ENCODE measurements at places on chromosomes 4 and X.

DNA sequence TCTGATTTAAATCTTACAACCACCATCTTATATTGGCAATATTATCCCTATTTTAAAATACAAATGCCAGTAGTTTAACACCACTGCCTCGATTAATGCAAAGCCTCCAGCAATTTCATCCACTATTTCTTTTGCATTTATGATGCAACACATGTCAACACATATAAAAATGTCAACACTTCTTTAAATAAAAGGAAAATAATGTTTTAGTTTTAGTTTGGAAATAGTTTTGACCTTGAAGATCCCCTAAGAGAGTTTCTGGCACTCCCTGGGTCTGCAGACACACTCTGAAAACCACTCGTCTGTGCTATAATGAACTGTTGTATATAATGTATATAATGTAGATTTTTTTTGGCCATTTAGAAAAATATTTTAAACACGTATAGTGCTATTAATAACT, 99.0 kb downstream of the CAMK2D start:
- DNase-seq = no peak

GRCh38 chr4:151651496-151651895, 109.3 kb downstream of the GATB start:
- no peak for DNase-seq

DNA sequence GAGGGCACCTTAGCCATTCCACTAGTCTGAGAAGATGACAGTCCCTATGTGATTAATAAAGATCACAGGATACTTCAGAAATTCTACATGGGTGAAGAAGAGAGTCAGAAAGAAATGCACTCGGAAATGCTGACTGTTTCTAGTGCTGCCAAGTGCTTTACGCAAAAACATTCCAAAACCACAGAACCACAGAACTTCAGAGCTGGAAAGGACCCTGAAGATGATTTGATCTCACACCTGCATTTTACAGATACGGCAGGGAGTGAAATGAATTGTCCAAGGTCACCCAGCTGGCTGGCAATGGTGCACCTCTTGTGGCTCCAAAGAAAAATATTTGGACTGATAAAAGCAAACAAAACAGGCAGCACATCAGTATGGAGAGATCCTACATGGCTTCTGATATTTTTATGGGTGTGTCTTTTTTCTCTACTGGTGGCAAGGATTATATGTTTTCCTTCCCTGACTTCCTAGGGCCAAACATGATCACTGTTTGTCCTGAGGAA, 115.9 kb downstream of the MAML3 start:
- DNase-seq = no peak

DNA sequence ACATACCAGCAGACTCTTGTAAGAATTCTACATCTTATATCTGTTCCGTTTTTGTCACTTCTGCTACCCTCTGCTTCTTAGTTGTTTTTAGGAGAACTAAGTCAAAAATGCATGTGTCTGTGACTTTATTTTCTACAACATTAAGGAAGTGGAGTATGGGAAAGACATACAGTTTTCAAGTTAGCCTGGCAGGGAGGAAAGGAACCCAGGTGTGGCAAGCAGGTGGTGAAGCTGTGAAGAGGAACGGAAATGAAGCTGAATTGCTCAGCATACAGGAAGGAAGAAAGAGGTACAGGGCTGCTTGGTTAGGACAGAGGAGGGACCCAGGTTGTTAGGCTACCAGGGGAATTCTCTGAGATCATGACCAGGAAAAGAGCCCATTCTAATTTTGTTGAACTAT, 9.4 kb downstream of the GPRIN3 start:
- DNase-seq = no peak

DNA sequence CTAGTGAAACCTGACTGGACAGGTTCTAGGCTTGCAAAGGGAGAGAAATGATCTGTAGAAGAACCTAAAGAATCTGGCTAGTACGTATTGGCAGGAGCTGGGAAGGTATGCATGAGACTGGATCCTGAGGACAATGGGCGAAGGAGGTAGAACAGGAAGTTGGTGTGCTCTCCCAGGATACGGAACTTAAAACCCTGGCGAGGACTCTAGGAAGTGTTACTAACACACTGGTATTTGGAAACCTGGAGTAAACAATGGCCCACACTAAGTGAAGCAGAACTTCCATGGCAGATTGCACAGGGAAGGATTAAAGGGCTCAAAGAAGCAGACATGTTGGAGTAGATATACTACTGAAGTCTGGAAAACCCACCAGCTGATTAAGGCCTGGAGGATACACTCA, 9.1 kb downstream of the SYN1 start:
- no peak for DNase-seq

DNA sequence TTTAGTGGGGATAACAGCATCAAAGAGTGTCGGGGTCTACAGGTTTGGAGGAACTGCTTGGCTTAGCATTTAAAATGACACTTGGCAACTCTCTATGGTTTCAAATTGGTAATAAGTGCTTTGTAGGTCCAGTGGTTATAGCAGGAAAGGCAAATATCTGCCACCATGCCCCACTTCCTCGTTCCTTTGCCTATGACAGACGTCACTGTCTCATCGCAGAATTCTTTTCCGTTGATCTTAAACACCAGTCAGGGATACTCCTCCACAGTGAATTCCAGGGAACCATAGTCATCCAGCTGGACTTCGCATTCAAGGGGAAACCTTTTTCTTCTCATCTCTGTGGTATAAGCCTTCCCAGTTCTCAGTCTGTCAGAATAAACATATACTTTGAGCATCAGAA, 319.1 kb downstream of the GPAT3 start:
- no peak for DNase-seq

GRCh38 chr4:42678512-42678911, 21.6 kb upstream of the ATP8A1 start:
- no peak for DNase-seq

- no peak for DNase-seq
Measured at GRCh38 chr4:5524446-5525299, 183.7 kb downstream of the EVC2 start.

- DNase-seq = no peak
Measured at GRCh38 chr4:3111461-3111860, 37.0 kb downstream of the HTT start.
